ENCODE measurements at places on chromosomes 5 and 9. TPM values are rescaled to one million over a fixed set of nuclear protein-coding genes. Genes with fewer than 3 reads are reported as not detected.

Gene SHLD3
- total RNA-seq = 2.7 TPM

DNA sequence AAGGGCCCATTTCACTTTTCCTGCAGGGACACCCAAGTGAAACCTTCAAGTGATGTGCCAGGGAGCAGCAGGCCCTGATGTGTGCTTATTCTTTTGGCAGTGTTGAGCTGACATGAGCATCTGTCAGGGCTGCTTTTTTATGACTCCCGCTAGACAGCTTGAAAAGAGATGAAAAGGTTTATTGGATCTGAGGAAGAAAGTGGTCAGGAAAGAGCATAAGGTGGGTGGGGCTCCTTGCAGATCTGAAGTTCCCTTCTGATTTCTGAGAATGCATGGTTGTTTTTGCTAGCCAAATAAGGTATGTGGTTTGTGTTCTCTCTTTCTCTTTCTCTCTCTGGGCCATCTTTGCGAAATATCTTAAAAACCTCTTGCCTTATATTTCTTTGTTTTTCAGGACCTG, 316.1 kb downstream of the DMRT2 start:
- no peaks in the 10 kb centered on the region for H3K4me1 ChIP-seq
- H3K36me3 ChIP-seq = no peaks in the 10 kb centered on the region
- DNase-seq = no peak
- H3K27me3 ChIP-seq = no peaks in the 10 kb centered on the region
- no peak overlapping the region for H3K27ac ChIP-seq
- no peak overlapping the region for H3K4me3 ChIP-seq

Gene IL4
- total RNA-seq = not detected

Gene FBP1
- 4.7 TPM for total RNA-seq

DNA sequence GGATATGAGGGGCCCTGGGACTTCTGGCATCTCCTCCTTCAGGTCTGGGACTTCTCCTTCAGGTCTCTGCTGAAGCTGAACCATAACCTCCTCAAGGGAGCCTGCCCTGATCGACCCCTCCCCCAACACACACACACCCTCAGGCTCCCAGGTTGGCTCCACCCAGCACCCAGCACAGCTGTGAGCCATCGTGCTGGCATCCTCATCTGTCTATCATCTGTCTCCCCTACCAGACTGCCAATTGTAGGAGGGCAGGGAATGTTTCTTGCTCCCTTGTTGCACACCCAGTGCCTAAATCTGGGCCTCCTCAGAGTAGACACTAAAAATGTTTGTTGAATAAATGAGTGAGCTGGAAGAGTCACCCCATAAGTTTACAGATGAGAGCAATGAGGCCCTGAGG, 71.4 kb downstream of the LRSAM1 start:
- no peak overlapping the region for H3K4me3 ChIP-seq
- no peaks in the 10 kb centered on the region for H3K36me3 ChIP-seq
- no peaks in the 10 kb centered on the region for H3K27me3 ChIP-seq
- no peak overlapping the region for H3K27ac ChIP-seq

Gene OR1Q1
- total RNA-seq = not detected

Gene TNFAIP8
- 17.8 TPM for total RNA-seq

DNA sequence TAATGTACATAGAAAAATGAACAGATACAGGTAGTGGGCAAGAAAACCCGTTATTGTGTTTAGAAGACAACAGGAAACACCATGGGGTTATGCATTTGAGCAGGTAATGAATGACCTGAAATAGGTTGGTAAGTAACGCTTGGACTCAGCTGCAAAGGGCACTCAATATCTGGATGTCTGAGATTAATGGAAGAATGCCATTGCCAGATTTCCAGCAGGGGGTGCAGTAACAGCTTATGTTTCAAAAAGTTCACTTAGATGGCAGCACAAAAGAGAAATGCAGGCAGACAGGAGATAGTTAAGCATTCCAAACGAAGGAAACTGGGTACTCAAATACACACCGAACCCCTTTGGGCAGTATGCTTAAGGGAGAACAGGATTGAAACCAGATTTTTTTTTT, 285.5 kb upstream of the VLDLR start:
- no peaks in the 10 kb centered on the region for H3K36me3 ChIP-seq
- DNase-seq = no peak
- no peaks in the 10 kb centered on the region for H3K27me3 ChIP-seq
- no peak overlapping the region for H3K4me3 ChIP-seq
- no peaks in the 10 kb centered on the region for H3K4me1 ChIP-seq

DNA sequence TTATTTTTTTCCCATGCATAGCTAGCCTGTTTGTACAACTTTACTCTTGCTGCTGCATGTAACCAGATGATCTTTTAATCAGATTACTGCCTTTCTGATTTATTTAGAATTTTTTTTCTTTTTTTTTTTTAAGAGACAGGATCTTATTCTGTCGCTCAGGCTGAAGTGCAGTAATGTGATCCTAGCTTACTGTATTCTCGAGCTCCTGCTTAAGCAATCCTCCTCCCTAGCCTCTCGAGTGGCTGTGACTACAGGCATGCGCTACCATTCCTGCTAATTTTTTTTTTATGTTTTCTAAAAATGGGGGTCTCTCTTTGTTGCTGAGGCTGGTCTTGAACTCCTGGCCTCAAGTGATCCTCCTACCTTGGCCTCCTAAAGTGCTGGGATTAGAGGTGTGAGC, 9.6 kb downstream of the DCP2 start:
- DNase-seq = no peak
- H3K27ac ChIP-seq = no peak overlapping the region
- H3K27me3 ChIP-seq = no peaks in the 10 kb centered on the region
- H3K36me3 ChIP-seq = no peaks in the 10 kb centered on the region

DNA sequence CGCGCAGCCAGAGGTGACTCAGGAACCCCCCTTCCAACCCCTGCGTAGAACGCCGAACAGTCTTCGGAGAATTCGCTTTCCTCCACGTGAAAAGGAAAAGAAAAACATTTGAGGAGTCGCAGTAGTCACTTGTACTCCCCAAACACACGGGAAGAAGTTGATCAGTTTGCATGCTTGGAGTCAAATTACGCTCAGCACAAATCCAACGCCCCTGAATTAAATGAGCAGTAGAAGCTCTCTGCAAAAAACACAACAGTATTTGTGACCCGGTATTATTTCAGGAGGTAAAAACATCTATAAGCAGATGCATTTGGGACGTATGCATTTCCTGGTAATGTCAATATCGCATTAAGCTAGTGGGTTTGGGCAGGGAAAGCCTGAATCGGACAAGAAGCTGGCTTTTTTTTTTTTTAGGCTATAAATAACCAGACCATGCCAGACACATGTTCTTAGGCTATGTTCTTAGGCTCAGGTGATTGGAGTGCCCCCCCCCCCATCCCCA, 854 bp upstream of the ARL15 start:
- DNase-seq = no peak
- H3K27ac ChIP-seq = no peak overlapping the region
- H3K36me3 ChIP-seq = no peaks in the 10 kb centered on the region
- no peaks in the 10 kb centered on the region for H3K4me1 ChIP-seq
- no peaks in the 10 kb centered on the region for H3K27me3 ChIP-seq

- no peak overlapping the region for H3K27ac ChIP-seq
- no peak overlapping the region for H3K4me3 ChIP-seq
- no peaks in the 10 kb centered on the region for H3K4me1 ChIP-seq
- DNase-seq = no peak
- no peaks in the 10 kb centered on the region for H3K27me3 ChIP-seq
- no peaks in the 10 kb centered on the region for H3K36me3 ChIP-seq
These were observed 63.5 kb downstream of the MRPS27 start for GRCh38 chr5:72256536-72256935.

GRCh38 chr5:107393851-107394250, 276.9 kb downstream of the EFNA5 start:
- no peaks in the 10 kb centered on the region for H3K36me3 ChIP-seq
- no peak overlapping the region for H3K27ac ChIP-seq
- H3K4me3 ChIP-seq = no peak overlapping the region
- no peak for DNase-seq
- H3K27me3 ChIP-seq = no peaks in the 10 kb centered on the region

Gene BTNL8
- 0.29 TPM for total RNA-seq
